ENCODE measurements at places on chromosomes 4 and X. TPM values are rescaled to one million over a fixed set of nuclear protein-coding genes. Genes with fewer than 3 reads are reported as not detected.

- no peak for DNase-seq
These were observed 3.8 kb upstream of the NSG1 start for GRCh38 chr4:4383085-4383484.

The SPANXB1 gene
- not detected for total RNA-seq

- peak; percentile 2 for DNase-seq
These were observed 84.4 kb upstream of the PHOX2B start for GRCh38 chr4:41832961-41833360.

The CDS1 gene
- total RNA-seq: 20.1 TPM

GRCh38 chrX:40097141-40097503 is 636 bp downstream of the BCOR start:
- no peak for DNase-seq

DNA sequence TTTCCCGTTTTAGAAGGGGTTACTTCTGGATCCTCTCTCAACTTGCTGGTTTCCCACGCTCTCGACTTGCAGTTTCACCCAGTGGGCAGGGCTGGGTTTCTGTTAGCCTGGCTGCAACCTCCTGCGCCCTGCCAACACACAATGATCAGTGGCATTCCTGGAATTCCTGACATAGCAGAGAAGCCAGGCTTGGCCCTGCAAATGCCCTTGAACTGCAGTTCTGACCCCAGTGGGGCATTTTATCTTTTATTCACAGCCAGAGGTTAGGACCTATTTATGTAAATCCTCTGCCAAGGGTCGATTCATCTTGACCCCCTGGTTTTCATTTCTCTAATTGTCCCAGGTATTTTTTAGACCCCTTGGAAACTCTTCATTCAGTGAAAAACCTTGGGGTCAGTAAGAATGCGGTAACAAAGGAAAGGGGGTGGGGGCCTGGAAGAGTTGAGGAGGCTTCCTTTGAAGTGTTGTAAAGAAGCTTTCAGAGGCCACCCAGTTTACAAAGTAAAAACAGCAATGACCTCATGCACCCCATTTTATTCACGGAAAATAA is 217.6 kb downstream of the ZNF674 start:
- DNase-seq: peak; percentile 91

DNA sequence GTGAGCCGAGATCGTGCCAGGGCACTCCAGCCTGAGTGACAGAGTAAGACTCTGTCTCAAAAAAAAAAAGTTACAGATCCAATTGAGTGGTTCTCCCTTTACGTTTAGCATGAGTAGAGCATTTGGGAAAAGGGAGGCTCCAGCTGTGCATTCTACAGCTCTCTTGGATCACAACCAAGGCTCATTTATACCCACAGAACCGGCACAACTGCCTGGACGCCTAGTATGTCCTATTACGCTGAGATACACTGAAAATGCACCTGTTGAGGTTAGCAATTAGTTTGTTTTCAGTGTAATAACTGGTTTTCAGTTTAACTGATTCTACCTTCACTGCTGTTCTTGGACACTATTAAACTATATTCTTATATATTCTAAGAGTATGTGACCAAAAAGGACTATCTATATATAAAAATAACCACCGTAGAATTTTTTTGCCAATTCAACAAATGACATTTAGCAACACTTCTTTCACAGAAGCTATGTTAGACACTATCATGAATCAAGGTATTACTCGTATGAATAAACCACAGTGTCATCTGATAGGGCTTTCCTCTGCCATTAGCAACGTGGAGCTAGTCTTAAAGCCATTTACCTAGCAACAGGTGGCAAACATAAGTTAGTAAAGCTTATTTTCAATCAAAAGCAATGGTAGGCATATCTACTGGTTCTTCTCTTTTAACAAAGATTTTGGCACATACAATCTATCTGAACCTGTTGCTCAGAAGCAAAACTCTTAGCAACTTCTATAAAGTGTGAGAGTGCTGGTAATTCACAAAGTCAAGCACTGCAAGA is 3.6 kb downstream of the OTUD4 start:
- DNase-seq: peak; percentile 33

DNA sequence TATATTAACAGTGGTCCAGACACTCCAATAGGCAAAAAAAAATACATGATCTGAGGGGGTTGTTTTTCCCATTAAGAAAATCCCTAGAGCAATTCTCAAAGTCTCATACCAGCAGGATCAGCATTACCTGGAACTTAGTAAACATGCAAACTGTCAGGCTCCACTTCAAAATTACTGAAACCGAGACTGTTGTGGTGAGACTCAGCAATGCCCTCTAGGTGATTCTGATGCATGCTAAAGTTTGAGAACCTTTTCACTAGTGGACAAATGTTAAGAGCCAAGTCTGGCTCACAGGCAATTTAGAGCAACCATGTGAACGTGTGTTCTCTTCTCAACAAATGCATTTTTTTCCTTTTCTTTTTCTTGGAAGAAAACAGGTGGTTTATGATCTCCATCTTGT is 30.2 kb downstream of the NEK1 start:
- peak; percentile 20 for DNase-seq

DNA sequence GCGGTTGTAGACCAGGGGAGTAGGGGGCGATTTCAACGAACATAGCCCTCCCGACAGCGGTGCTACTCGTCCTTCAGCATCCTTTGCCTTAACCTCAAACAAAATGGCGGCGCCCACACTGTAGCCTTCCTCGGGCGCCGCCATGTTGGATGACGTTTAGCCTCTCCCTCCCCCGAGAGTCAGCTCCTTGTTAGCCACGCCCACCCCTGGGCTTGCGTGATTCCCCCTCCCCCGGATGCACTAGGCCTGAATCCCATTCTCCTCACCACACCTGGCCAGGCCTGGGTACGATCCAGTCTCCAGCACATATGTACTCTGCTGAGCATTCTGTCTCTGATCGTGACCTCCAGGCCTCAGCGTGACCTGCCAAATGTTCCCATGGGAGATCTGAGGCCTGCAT is 49.0 kb upstream of the ZNF157 start:
- no peak for DNase-seq

The MAGEA2 gene
- not detected for total RNA-seq

The PABPC1L2A gene
- total RNA-seq: not detected

- DNase-seq: no peak
These were observed 1359.5 kb downstream of the TECRL start for GRCh38 chr4:63049726-63050125.

DNA sequence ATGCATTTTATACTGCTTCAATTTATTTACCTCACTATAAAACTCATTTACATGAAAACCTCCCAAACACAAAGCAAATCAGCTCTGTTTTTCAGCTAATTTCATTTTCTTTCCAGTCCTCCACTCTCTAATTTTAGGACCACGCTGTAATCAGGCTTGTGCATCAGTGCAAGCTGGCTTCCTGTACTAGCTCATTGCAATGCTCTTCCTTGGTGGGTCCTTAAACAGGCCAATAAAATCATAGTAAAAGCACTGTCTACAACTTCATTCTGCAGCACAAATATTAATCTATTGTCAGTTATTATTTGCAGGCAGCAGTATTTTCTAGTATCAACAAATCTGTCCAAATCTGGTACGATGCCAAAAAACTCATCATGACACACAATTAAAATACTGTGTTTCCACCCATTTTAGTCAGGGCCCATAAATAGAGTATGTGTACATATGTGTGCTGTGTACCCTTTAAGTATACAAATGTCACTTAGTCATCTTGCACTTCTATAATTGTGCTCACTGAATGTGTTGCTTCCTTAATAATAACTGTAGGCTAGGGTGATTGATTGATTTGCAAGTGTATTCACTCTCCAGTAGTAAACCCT is 178.2 kb upstream of the HCCS start:
- no peak for DNase-seq

DNA sequence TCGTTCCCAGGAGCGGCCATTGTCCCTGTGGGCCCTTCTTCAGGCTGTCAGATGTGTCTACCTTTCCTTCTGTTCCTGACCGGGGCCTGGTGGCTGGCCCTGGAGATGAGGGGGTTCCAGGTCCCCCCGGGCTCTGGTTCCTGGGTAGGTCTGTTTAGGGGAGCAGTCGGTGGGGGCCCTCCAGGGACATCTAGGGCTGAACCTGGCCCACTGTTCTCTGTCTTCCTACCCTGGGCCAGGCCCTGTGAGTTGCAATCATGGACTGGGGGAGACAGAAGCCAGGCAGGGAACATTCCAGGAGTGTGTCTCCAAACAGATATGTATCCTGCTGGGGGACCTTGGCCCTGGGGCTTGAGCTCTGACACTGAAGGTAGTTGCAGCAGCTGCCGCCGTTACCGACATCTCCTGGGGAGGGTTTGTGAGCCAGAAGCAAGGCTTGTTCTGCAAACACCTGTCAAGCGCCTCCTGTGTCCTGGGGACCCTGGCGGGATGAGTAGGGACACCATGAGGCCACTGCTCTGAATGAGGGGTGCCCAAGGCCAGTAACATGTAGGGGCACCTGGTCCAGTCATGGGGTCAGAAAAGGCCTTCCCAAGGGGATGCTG is 49.5 kb upstream of the ADRA2C start:
- DNase-seq: no peak

- peak; percentile 47 for DNase-seq
These were observed 174.1 kb upstream of the ADAMTS3 start for GRCh38 chr4:72743078-72743477.

GRCh38 chr4:10345381-10345784 is 111.8 kb downstream of the ZNF518B start:
- no peak for DNase-seq

DNA sequence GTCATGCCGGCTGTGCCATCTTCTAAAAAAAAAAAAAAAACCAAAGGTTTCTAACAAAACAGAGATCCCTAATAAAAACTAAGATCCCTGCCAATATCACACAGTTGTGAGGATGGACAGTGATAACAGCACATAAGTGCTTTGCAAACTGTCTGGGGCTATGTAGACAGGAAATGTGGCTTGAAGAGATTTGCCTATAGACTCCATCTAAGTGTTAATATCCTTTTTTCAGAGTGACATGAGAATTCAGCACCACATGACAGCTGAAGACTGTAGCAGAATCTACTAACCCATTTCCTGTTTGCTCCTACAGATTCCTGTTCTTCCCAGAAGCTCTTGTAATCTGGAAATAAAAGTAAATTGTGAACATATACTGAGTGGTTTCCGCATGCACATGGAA is 215.4 kb downstream of the KDR start:
- DNase-seq: no peak

DNA sequence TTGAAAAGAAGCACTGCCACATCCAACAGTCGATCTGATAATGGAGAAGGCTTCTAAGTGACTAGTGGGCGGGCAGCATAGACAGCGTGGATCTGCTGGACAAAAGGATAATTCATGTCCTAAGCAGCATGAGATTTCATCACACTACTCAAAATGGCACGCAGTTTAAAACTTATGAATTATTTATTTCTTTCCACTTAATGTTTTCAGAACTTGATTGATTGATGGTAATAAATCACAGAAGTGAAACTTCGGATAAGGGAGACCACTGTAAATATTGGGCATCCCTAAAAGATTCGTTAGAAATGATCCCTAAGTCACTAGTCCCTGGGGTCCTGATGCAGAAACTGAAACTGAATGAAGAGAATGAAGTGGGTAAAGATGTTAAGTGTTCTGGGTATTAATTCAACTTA is 93.0 kb upstream of the ANK2 start:
- no peak for DNase-seq

DNA sequence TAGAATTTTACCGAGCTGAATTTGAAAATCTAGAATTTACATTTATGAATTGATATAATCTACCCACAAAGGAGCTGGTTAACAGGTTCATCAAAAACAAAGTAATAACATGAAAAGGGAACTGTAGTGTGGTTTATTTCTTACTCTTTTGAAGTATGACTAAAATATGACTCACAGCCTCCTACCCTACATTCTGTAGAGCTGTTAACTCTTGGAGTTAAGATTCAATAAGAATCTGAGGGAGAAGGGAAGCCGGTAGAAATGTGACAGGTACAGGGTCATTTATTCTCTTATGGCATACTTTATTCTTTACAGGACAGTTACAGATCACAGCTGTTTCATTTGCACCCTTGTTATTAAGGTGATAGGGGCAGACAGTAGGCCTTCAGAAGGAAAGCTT is 132.2 kb upstream of the FAM47B start:
- peak; percentile 74 for DNase-seq

The GRID2 gene
- not detected for total RNA-seq

GRCh38 chr4:169312690-169313422 is 42.1 kb upstream of the SH3RF1 start:
- DNase-seq: no peak

The POU4F2 gene
- total RNA-seq: not detected

DNA sequence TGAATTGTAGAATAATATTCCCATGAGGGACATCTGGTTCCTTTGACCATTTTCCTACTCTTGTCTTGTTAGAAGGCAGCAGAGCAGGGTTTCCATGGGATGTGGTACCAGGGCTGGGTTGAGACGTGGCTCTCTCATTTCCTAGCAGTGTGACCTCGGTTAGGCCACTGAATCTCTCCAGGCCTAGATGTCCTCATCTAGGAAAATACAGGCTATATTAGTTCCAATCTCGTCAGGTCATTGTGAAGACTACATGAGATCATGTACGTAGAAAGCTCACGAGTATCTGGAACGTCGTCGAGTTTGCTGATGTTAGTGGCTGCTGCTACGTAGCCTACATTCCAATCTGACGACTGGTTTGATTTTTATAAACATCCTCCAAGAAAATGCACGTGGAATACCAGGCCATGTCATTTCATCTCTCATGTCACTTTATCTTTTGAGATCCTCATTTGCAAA is 278.2 kb upstream of the GATB start:
- no peak for DNase-seq

GRCh38 chrX:74423289-74423998 is 2.2 kb downstream of the SLC16A2 start:
- DNase-seq: no peak

The ZAR1 gene
- total RNA-seq: not detected

GRCh38 chr4:172124656-172125308 is 311.6 kb downstream of the GALNTL6 start:
- no peak for DNase-seq

The KLKB1 gene
- 0.35 TPM for total RNA-seq

The DAPP1 gene
- total RNA-seq: 3.4 TPM

- DNase-seq: peak; percentile 41
These were observed 54.2 kb upstream of the SMIM10 start for GRCh38 chrX:134936542-134936941.

The GABRG1 gene
- total RNA-seq: not detected

- DNase-seq: no peak
These were observed 24.7 kb downstream of the PPP2R2C start for GRCh38 chr4:6447672-6448171.

DNA sequence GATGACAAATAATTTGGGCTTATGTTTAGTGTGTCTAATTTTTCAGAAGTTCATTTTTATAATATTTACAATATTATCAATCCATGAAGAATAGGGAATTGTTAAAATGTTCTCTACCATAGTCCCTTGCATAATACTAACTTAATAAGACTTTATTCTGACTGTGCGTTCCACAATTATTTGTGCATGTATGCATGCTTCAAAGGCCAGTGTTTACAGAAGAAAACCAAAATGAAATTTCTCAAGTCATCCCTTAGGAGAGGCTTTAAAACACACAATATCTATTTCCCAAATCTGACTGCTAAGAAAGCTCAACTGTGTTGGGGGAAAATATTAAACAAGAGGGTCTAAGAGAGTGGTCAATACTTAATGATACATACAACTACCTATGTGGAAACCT is 226.3 kb upstream of the ANKRD50 start:
- no peak for DNase-seq

The CENPVL2 gene
- not detected for total RNA-seq
